Bronchial smooth muscle cell (primary cell): ENCODE measurements at places on chromosomes 7 and 10. TPM values are rescaled to one million over a fixed set of nuclear protein-coding genes. Genes with fewer than 3 reads are reported as not detected.

LDB3 gene
- under 0.01 and 0.09 TPM in 2 replicates for total RNA-seq

VWDE gene
- under 0.01 and 0.16 TPM in 2 replicates for total RNA-seq

SLC18A2 gene
- not detected in 2 replicates for total RNA-seq

SPDYE1 gene
- under 0.01 TPM in 1 of 2 replicates, not detected in the other for total RNA-seq

OR2A7 gene
- total RNA-seq, result 0.09 TPM in 1 of 2 replicates, not detected in the other
